ENCODE measurements at places on chromosomes 3 and 15.

DNA sequence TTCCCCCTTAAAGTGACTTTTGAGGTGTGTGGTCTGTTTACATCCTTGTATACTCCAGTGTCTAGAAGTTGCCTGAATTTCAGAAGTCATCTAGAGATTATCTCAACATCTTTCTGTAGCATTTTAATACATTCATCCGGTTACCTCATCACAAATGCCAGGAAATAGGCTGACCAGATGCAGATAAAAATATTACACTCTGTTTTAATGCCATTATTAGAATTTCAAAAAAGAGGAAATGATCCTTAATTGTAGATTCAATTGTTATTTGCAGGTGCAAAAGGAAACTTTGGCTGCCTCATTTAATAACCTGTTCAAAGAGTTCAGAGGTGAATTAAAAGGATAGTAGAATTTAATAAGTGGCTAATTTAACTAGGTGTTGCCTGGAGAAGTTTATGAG, 290.9 kb downstream of the C3orf38 start:
- no peak for DNase-seq

- no peak for DNase-seq
These were observed 45.5 kb upstream of the CGNL1 start for GRCh38 chr15:57330619-57331340.

DNA sequence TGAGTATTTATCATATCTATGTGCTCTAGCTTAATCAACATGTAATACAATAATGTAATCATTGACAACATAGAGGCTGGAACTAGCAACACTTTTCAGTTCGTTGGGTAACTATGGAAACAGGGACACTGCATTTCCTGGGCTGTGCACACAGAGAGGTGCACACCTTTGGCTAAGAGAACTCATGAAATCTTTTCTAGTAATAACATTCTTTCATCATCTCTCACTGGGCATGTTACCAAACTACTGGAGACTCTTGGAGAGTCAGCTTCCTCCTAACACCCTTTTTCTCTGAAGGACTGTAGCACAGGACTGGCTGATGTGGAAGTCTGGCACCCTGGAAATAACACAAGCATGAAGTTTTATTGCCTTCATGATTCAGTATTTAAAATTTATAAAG, 135.6 kb downstream of the KCNMB2 start:
- peak; percentile 51 for DNase-seq

DNA sequence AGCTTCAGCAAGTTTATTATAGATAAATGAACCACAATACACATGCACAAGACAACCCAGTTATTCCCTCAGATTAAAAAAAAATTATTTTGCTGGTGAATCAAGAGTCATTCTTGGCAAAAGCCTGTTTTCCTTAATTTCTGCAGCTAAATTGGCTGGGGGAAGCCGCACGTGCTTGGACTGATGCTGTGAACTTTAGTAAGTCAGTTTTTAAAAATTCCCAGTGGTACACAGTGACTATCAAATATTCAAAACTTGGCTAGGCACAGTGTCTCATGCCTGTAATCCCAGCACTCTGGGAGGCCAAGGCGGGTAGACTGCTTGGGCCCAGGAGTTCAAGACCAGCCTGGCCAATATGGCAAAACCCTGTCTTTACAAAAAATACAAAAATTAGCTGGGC, 23.9 kb downstream of the EHD4 start:
- DNase-seq, result no peak

- no peak for DNase-seq
These were observed 34.0 kb upstream of the NPHP3 start for GRCh38 chr3:132756108-132756650.

GRCh38 chr3:30353711-30354467, 252.5 kb upstream of the TGFBR2 start:
- no peak for DNase-seq

GRCh38 chr3:37144806-37145205, 29.6 kb downstream of the LRRFIP2 start:
- no peak for DNase-seq

DNA sequence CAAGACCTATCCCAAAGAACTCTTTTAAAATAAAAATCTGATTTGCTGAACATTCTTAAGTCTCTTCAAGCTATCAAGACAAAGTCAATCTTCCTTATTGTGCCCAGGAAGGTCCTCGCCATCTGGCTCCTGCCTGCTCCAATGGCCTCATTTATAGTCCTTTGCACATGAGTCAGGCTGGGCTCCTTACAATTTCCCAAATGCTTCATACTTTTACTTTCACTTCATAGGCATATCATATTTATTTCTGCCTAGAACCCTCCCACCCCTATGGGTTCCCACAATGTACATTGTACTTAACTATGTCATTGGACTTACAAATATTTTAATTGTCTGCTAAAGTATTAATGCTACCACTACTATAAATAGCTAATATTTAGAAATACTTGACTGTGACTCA, 9.1 kb downstream of the THRB start:
- DNase-seq, result no peak

DNA sequence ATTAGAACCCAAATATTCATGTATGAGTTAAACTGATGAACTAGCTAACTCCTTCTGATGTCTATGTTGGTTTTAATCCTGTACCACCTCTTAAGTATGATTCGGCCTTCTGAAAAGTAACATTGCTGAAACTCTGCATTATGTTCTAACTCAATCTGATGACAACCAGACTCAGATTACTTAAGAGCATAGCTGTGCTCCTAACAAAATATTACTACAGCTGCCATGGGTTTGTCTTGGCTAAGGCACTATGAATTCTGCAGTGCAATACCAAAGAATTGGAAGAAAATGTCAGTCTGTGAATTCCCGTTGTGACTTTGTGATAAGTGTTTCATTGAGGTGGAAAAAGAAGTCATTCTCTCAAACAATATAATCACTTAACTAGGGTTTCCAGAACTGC, 224.4 kb downstream of the ZMAT3 start:
- no peak for DNase-seq

DNA sequence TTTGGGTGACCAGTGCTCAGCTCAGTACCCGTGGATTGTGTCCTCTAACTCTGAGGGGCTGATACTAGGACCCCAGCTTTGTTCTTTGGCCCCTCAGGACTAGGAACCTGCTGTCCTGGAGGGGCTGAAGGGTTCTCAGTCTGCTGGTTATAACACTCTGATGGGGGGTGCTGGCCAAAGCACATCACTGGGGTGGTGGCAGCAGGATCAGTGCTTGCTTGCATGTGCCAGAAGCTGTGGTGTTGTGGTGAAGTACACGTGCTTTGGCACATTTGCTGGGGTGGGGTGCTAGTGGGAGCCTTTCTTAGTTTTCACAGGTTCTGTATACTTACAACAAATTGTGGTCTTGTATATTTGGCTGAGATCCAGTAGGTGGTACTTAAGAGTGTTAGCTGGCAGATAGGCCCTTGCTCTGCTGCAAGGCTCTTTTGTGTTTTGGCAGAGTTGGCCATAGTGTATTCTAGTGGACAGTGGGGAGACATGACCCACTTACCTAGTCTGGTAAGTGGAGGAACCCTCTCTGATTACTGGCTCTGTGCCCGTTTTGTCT, 344.3 kb downstream of the EDEM1 start:
- DNase-seq, result no peak

DNA sequence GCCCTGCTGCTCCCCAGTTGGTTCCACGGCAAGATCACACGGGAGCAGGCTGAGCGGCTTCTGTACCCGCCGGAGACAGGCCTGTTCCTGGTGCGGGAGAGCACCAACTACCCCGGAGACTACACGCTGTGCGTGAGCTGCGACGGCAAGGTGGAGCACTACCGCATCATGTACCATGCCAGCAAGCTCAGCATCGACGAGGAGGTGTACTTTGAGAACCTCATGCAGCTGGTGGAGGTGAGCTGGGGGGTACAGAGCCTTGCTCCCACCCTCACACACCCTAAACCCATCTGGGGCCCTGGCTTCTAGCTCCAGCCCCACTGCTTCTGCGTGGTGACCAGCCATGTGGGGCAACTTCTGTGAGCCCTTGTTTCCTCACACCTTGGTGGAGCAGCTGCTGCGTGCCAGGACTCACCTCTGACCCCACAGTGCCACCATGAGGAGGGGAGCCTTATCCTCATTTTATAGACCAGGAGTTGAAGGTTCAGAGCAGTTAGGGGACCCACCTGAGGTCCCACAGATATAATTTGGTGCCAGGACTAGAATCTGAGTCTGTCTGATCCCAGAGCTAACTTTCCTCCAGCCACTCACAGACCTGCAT, 13.3 kb upstream of the LMAN1L start:
- DNase-seq, result no peak

- DNase-seq, result no peak
These were observed 565 bp downstream of the CIB2 start for GRCh38 chr15:78130466-78131294.

GRCh38 chr3:148309390-148310035, 388.2 kb upstream of the AGTR1 start:
- DNase-seq, result peak; percentile 50

- DNase-seq, result peak; percentile 18
These were observed 195.2 kb upstream of the DPPA4 start for GRCh38 chr3:109532257-109533216.

DNA sequence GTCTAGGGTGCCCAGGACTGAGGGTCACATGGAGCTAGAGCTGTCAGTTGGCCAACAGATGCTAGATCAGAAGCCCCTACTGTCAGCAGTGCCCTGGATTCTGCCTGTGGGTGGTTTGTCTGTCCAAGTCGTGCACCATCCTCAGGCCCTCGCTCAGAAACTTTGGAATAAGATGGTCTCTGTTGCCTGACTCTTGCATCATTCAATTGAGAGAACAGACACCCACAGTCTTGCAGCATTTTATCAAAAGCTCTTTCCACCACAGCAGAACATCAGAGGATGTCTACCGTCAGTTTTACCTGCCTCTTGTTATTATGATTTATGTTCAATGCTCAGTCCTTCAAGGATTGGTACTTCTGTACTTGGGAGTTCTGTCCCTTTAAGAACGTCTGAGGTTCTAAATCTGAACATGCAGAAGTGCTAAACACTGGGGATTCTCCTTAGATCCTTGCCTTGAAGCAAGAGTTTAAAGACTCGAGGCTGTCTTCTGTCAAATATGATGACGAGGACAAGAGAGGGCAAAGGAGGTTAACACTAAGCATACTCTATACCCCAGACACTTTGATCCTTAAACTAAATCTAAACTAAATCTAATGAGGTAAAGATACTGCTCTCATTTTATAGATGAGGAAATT, 4.8 kb downstream of the AQP9 start:
- no peak for DNase-seq

- DNase-seq, result no peak
These were observed 2.0 kb downstream of the LYSMD2 start for GRCh38 chr15:51735228-51736010.

DNA sequence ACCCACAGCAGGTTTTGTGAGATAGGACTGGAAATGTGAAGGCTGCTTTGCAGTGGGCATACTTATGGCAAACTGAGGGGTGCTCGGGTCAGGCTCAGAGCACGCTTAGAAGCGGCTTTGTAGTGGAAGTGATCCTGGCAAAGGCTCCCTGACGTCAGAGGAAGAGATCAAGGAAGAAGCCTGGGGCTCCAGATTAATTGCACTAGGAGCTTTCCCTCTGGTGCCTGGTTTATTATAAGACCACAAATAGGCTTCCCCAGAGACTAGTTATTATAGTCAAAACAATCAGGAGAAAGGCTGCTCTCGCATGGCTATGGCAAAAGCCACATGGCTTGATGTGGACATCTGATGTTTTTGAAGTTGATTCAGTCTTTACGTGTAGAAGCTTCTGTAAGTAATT, 515.1 kb downstream of the GABRG3 start:
- no peak for DNase-seq

GRCh38 chr15:36313736-36314280, 265.6 kb upstream of the CDIN1 start:
- no peak for DNase-seq

DNA sequence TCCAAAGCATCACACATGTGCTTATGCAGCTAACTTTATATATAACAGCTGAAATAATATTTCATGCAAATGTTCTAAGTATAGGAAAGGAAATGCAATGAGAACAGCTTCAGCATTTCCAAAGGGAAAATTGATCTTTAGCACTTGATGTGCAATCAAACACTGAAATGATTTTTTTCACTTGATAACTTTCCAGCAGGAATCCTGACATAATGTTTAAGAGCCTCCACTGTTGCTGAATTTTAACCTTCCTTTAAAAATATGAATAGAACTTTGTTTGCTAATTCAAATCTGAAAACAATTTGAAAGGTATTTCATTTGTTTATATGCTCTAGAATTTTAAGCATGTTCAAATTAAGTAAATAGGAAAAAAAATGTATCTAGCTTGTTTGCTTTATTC, 96.9 kb upstream of the STRIT1 start:
- DNase-seq, result no peak

GRCh38 chr15:42736178-42736792, 643 bp downstream of the CDAN1 start:
- peak; percentile 75 for DNase-seq

GRCh38 chr3:16132190-16132589, 42.3 kb upstream of the GALNT15 start:
- DNase-seq, result no peak

DNA sequence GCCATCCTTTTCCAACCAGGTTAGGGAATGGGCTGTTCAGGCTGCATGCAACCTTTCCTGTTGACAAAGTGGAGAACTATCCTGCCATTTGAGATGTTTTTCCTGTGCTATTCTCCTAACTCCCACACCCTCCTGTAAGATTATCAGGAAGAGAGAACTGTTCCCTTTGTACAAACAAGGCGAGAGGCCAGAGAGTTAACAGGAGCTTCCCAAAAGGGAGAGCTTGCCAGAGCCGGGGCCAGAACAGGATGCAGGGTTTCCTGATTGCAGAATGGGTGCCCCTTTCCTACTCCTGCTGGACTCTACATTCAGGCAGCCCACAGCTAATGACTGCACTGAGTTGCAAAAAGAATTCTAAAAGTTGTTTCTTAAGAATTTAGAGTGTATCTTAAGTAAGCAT, 17.1 kb downstream of the PML start:
- DNase-seq, result peak; percentile 59

DNA sequence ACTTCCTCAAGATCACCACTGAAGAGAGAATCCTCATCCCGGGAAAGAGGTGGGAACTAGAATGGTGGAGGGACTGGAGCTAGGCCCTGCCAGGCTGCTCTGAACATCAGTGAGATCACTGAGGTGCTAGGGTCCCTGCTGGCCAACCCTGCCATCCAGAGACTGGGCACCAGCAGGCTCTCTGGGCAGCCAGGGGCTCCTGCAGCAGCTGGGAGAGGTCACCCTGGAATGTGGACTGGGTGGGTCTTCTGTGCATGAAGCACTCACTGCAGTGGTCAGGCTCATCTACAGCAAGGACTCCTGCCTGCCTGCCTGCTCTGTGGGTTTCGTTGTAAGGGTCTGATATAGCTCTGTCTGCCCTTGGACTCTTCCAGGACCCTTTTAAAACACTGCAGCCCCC, 24.9 kb downstream of the ALS2CL start:
- no peak for DNase-seq

DNA sequence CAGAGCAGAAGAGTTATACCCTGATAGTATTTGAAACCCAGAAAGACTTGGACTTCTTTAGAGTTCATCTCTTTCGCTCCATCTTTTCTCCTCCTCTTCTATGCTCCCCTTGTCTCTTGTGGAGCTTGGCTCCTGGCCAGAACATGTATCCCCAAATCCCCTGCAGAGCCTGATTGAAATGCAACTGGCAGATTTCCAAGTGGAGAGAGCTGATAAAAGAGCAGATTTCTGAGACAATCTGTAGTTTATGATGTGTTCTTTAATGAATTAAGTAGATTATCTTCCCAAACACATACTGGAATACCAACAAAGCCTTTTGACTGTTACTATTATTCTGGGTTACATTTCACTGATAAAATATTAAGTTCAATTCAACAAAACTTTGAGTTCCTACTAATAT, 33.4 kb downstream of the UNC13C start:
- DNase-seq, result no peak
